Suppressor macrophage (primary cell): ENCODE measurements at places on chromosomes 1 and 21.

GRCh38 chr1:221078260-221078965 is 199.2 kb downstream of the HLX start:
- no peak for DNase-seq

DNA sequence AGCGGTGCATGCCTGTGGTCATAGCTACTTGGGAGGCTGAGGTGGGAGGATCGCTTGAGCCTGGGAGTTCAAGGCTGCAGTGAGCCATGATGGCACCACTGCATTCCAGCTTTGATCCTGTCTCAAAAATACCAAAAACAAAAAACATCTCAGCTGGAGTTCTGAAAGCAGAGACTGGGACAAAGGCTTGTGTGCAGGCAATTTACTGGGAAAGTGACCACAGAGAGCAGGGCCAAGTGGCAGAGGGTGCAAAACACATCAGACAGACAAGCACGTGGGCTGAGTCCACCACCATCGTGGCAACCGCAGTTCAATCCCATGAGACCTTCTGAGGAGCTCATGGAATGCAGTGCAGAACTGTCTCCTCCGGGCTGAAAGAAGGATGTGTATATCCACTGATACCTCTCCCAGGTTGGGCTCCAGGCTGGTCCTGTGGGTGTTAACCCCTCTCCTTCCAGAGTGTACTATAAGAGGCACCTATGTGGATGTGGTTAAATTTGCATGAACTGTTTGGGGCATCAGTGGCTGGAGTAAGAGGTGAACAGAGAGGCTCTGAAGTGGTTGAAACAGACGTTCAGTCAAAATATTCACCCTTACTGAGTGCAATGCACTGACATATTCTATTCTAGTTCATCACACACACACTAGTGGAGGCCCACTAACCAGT is 10.8 kb downstream of the PIGP start:
- DNase-seq = no peak

DNA sequence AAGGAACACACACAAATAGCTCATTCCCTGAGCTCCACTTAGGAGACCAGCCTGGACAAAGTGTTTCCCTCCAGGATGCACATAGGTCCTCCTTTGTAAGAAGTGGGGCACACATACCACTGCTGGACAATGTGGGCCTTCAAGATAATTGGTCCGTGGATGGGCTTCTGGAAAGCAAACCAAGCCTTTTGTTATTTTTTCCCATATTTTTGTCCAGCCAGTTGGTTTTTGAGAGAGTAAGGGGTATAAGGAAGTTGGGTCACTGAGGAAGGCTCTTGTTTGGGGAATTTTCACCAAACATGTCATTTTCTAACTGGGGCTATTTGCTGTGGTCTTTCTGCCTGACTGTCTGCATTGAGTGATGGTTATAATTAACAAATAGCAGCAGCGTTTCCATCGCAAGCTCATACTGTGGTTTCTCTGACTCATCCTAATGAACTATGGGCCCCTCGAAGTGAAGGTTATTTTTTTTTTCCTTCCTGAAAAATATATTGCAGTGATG is 306.3 kb upstream of the DUSP10 start:
- DNase-seq = peak; percentile 10

DNA sequence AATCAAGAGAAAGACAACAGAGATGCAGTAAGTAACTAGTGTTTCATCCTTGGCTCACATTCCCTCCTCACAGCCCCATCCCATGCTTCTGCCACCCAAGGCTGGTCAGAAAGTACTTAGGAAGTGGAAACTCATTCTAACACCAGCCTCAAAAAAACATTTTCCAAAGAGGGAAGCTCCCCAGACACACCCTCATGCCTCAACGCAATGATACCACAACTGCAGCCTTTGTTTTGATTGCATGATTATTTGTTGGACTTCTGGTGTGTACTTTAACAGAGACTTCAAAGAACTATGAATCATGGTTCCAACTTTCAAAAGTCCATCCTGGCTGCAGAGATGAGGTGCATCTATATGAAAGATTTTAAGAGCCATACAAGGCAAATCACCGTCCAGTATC is 45.2 kb upstream of the KCNA3 start:
- peak; percentile 20 for DNase-seq

DNA sequence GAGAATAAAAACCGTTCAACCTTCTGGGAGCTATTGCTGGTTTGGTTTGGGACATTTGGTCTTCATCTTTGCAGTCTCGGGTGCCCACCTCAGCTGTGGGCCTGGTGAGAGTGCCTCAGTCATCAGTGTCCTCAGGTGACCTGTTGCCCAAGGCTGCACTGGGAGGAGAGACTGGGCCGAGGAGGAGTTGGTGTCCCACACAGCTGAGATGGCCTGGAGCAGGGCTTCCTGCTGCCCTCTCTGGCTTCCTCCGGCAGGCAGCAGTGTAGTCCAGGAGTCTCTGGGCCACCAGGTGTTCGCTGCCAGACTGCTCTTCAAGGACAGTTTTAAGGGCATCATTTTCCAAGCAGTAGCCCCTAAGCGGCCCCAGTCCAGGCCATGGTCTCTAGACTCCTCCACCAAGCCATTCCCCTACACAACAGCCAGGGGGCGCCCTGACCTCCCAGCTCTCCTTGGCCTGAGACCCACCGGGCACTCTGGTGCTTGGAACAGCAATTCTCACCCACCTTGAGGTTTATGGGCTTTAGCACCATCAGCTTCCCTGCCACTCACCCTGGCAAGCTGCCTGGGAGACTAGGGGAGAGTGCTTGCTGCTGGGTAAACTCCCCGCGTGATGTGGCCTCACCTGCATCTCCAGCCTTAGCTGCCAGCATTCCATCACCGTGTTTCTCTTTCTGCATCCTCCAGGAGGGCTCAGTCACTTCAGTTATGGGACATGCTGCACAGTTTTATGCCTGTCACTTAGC is 9.1 kb upstream of the SYTL1 start:
- DNase-seq = peak; percentile 41

DNA sequence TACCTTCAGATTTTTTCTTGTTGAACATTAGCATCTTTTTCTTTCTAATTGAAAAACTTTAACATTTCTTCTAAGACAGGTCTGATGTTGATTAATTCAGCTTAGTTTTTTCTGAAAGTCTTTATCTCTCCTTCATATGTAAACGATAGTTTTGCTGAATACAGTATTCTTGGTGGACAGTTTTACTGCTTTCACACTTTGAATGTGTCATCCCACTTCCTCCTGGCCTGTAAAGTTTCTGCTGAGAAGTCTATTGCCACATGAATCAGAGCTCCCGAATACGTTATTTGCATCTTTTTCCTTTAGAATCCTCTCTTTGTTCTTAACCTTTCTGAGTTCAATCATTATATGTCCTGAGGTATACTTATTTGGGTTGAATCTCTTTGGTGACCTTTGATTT is 344.2 kb downstream of the OLFM3 start:
- DNase-seq = no peak

DNA sequence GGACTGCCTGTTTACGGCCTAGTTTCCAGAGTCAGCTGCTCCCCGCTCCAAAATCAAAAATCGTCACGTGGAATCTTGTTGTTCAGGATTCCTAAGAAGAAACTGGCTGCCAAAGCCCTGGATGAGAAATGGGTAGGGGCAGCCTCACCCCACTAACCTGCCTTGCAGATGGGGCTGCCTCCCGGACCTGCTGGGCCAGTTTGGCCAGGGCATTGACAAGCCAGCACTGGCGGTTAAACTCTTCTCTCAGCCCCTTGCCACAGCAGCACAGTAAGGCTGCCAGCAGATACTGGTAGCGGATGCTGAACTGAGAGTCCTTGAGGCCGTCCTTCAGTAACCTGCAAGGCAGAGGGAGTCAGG is 31.6 kb upstream of the PPP1R15B start:
- DNase-seq = no peak

- DNase-seq = no peak
These were observed 58.5 kb downstream of the TYW3 start for GRCh38 chr1:74791491-74791890.

GRCh38 chr21:17495680-17496079 is 17.2 kb upstream of the CXADR start:
- DNase-seq = no peak
